Thymus (tissue), 14 donors: ENCODE measurements at places on chromosomes 4 and X. TPM values are rescaled to one million over a fixed set of nuclear protein-coding genes. Genes with fewer than 3 reads are reported as not detected.

The CPZ gene
- 4.4 TPM for polyA plus RNA-seq

The ART3 gene
- 1.8 TPM for polyA plus RNA-seq

The ZDHHC15 gene
- 0.55 TPM for polyA plus RNA-seq

The PAGE1 gene
- polyA plus RNA-seq: not detected

The PABPC1L2B gene
- polyA plus RNA-seq: not detected

The SNX12 gene
- 23.5 TPM for polyA plus RNA-seq

The GAGE12C gene
- polyA plus RNA-seq: not detected

The MAB21L2 gene
- 0.82 TPM for polyA plus RNA-seq

The NUDT11 gene
- 3.0 TPM for polyA plus RNA-seq

The REPS2 gene
- polyA plus RNA-seq: 3.6 TPM

The MID1 gene
- polyA plus RNA-seq: 2.1 TPM

The H2AZ1 gene
- polyA plus RNA-seq: 263 TPM

The SYNPO2 gene
- 31.3 TPM for polyA plus RNA-seq

The MAGEE1 gene
- polyA plus RNA-seq: 3.4 TPM

The SLC35A2 gene
- 13.3 TPM for polyA plus RNA-seq

The DUSP21 gene
- not detected for polyA plus RNA-seq

The SPANXA2 gene
- not detected for polyA plus RNA-seq

The SPINK2 gene
- 5.8 TPM for polyA plus RNA-seq

The PROM1 gene
- 1.0 TPM for polyA plus RNA-seq

The SPARCL1 gene
- 229 TPM for polyA plus RNA-seq

The SMIM10L2A gene
- polyA plus RNA-seq: 0.55 TPM

The PCDH18 gene
- polyA plus RNA-seq: 1.7 TPM

The NXT2 gene
- polyA plus RNA-seq: 12.9 TPM

The USP11 gene
- polyA plus RNA-seq: 40.9 TPM

The TMEM31 gene
- polyA plus RNA-seq: 0.37 TPM

The PRSS48 gene
- 0.07 TPM for polyA plus RNA-seq

The HSFX2 gene
- polyA plus RNA-seq: 1.1 TPM

The TMEM35A gene
- polyA plus RNA-seq: 0.48 TPM
